Hair follicular keratinocyte (primary cell): ENCODE measurements at places on chromosomes 6 and 20. TPM values are rescaled to one million over a fixed set of nuclear protein-coding genes. Genes with fewer than 3 reads are reported as not detected.

Gene BPIFB4
- not detected in 2 replicates for total RNA-seq

Gene TFAP2A
- 28.4 and 29.2 TPM in 2 replicates for total RNA-seq

Gene COL19A1
- total RNA-seq, result not detected in 2 replicates

Gene SPEF1
- not detected in 2 replicates for total RNA-seq

Gene FAM184A
- total RNA-seq, result 0.53 TPM in 1 of 2 replicates, not detected in the other

Gene CRISP3
- not detected in 2 replicates for total RNA-seq

Gene ASXL1
- 11.8 and 13.0 TPM in 2 replicates for total RNA-seq

Gene ALDH8A1
- not detected in 2 replicates for total RNA-seq

Gene ARG1
- total RNA-seq, result not detected in 2 replicates

Gene C20orf141
- total RNA-seq, result not detected in 2 replicates

Gene PKHD1
- total RNA-seq, result not detected in 2 replicates

Gene CLIC5
- total RNA-seq, result not detected in 2 replicates

Gene FOXO3
- total RNA-seq, result 18.1 and 23.7 TPM in 2 replicates

Gene OPRM1
- not detected in 2 replicates for total RNA-seq

Gene ERVFRD-1
- not detected in 2 replicates for total RNA-seq

Gene CAP2
- 3.3 and 4.4 TPM in 2 replicates for total RNA-seq

Gene FNDC1
- total RNA-seq, result 0.08 TPM in 1 of 2 replicates, not detected in the other

Gene WFDC5
- total RNA-seq, result 0.23 and 1.6 TPM in 2 replicates

Gene SPATA25
- total RNA-seq, result not detected in 2 replicates

Gene RING1
- 13.2 and 16.2 TPM in 2 replicates for total RNA-seq

Gene WFDC12
- total RNA-seq, result 0.70 TPM in 1 of 2 replicates, not detected in the other

Gene NXT1
- 48.0 and 75.8 TPM in 2 replicates for total RNA-seq

Gene SUMO4
- 0.15 and 0.16 TPM in 2 replicates for total RNA-seq

Gene MAS1L
- not detected in 2 replicates for total RNA-seq

Gene KCNQ2
- total RNA-seq, result not detected in 2 replicates

Gene RAD21L1
- not detected in 2 replicates for total RNA-seq

Gene EPHA7
- not detected in 2 replicates for total RNA-seq

Gene KIF3B
- 13.3 and 15.4 TPM in 2 replicates for total RNA-seq

Gene STMND1
- not detected in 2 replicates for total RNA-seq

Gene RIOK1
- 9.8 and 16.9 TPM in 2 replicates for total RNA-seq
